ENCODE measurements at places on chromosomes 12 and 14. TPM values are rescaled to one million over a fixed set of nuclear protein-coding genes. Genes with fewer than 3 reads are reported as not detected.

Gene GPX2
- total RNA-seq, result 115 TPM

Gene REM2
- 1.2 TPM for total RNA-seq

Gene RNF212B
- not detected for total RNA-seq

Gene RFX4
- total RNA-seq, result not detected

Gene CARMIL3
- total RNA-seq, result 2.8 TPM

- DNase-seq, result no peak
Observed at GRCh38 chr12:69765515-69765914, 26.9 kb downstream of the RAB3IP start.

DNA sequence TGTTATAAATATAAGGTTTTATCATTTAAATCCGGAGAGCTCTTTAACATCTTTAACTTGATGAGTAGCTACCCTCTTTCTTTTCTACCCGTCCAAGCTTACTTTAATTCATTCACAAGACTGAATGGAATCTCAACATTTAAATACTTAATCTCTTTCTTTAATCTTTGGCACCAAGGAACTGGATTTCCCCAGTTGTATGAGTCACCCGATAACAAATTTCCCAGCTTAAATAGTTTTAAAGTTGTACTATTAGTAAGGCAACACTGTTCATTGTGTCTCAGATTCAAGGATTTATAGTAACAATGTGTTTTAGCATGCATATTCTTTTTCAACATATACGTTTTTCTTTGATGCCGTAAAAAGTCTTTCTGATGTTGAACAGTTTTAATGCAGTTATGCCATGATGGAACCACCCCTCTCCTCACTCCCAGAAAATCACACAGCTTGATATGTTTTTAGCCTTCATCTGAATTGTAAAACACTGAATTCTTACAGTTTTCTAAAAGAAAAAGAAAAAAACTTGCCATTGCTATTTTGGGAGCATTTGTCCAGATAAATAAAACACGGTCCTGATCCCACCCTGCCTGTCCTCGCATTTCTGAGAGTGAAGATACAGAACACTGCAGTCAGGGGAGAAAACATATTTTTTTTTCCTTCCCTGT is 16.0 kb upstream of the LRP6 start:
- no peak for DNase-seq

DNA sequence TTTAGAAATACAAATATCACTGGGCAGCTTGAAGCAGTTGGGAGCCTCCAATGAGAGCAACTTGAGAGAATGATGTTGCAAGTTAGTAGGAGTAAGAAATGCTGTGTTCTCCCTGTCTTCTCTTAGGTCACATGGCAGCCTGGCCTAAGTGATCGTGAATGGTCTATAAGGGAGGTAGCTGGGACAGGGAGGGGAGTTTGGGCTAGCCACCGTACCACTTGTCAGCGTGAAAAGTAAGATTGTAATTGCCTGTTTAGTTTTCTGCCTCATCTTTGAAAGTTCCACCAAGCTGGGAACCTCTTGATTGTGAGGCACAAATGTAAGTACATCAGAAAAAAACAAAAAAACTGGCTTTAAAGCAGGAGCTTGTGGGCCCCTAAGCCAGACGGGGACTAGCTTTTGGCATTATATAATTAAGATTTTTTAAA is 36.4 kb downstream of the MDM2 start:
- no peak for DNase-seq

DNA sequence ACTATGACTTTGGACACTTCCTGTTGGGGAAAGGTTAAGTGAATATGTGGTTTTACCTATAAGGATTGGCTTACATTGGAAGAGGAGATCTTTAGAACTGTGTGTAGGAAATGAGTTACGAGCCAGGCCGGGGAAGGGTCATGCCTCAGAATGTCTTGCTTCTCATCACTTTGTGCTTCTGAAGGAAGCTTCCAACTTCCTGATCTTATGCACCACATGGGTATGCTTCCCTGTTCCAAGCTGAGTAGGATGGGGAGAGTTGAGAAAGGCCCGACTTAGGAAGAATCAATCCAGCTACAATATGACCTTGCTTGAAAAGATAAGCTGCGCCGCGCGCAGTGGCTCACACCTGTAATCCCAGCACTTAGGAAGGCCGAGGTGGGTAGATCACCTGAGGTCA is 59.9 kb downstream of the STXBP6 start:
- DNase-seq, result no peak

DNA sequence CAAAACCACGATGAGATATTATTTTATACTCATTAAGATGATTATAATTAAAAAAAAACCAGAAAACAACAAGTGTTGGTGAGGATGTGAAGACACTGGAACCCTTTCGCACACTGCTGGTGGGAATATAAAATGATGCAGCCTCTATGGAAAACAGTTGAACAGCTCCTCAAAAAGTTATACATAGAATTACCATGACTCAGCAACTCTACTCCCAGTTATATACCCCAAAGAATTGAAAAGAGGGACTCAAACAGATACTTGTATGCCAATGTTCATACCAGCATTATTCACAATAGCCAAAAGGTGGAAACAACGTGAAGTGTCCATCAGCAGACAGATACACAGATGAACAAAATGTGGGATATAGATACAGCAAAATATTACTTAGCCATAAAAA is 53.1 kb downstream of the TAOK3 start:
- no peak for DNase-seq

DNA sequence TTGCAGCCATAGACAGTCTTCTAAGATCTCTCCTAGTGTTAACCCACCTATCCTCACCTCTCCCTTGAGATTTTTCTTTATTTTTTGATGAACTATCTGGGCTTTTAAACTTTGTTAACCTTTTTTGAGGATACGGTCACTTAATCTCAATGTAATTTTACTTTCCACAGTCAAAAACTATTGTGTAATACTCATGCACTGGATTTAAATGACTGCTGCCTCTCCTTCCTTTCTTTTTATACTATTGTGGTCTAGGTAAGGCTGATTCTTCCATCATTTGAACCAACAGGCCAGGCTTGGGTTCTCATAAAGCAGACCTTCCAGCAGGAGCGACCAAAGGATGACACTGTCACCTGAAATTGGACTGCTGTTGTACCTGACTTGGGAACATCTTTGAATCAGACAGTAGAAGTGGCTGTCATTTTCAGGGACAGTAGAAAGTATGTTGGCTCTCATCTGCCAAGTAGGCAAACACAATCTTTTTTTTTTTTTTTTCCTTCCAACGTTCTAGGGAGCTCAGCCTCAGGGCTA is 689 bp upstream of the PDE3A start:
- DNase-seq, result no peak

GRCh38 chr12:79870916-79871315 is 64.0 kb downstream of the PPP1R12A start:
- no peak for DNase-seq

DNA sequence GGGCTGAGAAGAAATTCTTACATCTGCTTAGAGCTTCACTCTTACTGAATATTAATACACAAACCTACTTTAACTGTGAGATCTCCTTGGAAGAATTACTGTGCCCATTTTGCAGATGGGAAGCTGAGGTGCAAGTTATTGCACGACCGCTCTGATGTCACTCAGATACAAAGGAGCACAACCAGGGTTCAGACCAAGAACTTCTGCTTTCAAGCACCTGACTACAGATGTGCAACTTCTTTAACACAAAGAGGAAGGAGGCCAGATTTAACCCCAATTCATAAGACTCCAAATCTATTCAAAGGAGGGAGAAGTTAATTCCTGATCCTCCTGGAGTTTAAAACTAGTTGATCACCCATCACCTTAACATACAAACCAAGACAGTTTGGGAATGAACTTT is 232.6 kb downstream of the VRK1 start:
- no peak for DNase-seq

DNA sequence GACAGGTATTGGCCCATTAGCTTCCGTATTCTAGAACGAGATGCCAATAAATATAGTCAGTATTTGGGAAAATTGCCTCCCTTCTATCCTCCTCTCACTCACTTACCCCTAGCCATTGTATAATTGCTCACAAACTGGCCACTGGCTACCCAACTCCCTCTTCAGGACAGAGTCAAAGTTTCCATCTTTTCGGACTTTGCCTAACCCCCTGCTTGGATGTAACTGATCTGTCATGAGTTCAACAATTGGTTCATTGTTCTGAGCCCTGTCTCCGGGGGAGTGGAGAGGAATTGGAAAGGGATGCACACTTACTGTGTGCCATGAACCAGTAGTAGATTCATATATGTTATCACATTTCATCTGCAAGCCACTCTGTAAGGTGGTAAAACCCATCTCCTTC is 12.2 kb downstream of the MYRFL start:
- DNase-seq, result no peak

Data from Peyer's patch (tissue), 4 donors.